ENCODE measurements at places on chromosomes 7 and 10.
A peak's percentile ranks its signal among the peaks of the same experiment; 100 is the strongest.

DNA sequence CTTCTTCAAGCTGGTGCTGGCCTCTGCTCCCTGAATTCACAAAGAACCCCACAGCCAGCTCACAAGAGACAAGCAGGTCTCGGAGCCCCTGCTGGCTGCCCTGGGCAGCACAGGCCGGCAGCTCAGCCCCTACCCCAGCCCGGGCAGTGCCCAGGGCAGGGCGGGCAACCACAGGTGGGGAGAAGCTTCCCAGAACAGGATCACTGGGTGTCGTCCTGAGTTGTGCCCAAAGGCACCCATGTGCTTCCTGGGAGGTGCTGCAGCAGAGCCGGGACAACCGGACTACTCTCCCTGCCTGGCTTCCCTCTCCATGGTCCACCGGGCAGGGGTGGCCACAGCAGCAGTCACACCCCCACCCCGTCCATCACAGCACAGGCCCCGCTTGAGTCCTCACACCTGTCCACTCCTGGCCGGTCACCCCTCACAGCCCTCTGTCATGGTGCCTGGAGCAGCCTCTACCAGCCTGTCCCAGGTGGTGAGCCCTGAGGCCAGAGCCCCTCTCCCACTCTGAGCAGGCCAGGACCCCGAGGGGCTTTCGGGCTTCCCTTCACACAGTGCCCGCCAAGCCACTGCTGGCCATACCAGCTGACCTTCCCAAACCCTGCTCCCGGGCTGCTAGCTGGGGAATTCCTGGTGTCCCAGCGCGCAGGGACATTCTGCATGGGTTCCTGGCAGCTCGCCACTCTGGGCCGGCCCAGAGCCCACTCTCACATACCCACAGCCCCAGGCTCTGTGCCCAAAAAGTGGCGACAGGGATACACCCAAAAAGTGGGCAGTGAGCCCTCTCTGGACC is 3.1 kb downstream of the RASGEF1A start:
- no peak for DNase-seq

DNA sequence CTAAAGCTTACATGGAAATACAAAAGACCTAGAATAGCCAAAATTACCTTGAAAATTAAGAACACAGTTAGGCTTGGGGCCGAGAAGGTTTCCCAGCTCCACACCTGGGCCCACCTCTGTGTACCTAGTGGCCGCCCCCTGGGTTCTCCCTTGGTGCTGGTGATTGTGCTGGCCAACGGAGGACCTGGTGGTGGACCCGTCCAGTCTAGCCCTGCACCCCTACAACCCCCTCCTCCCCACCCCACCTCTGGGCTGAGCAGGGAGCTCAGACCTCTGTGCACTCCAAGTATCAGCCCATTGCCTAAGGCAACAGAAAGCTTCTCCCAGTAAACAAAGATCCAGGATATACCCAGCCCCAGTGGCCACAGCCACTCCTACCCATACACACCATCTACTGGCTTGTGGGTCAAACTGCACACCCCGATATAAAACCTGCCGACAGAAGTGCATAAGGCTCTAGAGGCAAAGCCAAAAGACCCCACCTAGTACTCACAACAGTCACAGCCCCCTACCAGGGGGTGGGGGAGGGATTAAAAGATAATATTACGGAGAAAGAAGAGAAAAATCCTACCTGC is 105.0 kb upstream of the DIP2C start:
- DNase-seq, result no peak

DNA sequence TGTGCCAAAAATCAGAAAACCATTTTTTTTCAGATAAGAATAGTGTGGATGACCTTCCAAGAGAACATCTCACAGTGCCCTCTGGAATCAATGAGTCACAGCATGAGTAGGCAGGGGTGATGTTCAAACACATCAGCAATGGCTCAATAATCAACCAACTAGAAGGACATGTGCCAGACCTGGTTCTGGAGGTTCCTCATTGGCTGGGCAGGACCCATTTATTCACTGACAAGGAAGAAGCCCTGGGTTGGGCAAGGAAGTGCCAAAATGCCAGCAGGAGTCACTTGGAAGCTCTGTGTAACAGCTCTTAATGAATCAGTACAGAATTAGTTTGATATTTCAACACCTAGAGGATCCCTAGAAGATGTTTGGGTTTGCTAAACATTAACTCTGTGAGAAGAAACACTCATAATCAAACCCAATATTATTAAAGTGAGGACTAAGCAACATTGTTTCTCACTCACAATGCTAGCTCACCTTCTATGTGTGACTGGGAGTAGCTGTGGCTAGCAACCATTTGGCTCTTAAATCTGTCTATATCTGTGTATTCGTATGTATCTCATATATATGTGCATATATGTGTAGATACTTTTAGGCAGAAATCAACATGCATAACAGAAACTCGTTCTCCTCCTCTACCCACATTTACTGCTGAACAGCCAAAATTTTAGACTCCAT is 72.3 kb upstream of the APBB1IP start:
- DNase-seq, result no peak

GRCh38 chr7:134732728-134733127 is 46.7 kb upstream of the CALD1 start:
- DNase-seq, result peak; percentile 83

- DNase-seq, result no peak
These were observed 64.9 kb downstream of the DAGLB start for GRCh38 chr7:6382817-6383216.

GRCh38 chr10:96236090-96236478 is 35.3 kb downstream of the BLNK start:
- no peak for DNase-seq

- no peak for DNase-seq
These were observed 38.3 kb upstream of the PPP2R2D start for GRCh38 chr10:131862548-131862947.

DNA sequence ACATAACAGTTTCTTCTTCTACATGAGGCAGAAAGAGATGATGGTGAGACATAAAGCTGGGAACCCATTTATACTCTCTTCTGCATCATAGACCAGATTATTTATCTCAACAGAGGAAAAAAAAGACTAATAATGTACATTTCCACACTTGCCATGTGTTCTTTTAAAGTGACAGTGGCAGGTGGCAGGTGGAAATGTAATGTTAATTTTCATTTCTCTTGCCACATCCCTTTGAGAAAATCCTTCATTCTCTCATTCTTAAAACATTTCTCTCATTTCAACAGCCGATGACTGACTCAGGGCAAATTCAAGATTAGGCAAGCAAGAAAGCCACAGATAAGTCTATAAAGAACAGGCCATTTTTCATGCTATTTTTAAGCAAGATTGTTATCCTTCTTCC is 635.6 kb upstream of the SORCS1 start:
- no peak for DNase-seq

- peak; percentile 99 for DNase-seq
These were observed 109.6 kb upstream of the SP4 start for GRCh38 chr7:21317966-21318915.

Data from NCI-H2227 treated with DMSO at 0.1 percent for 48 hours (cell line).